ENCODE measurements at places on chromosomes 5 and 9.

- no peaks in the 10 kb centered on the region for H3K36me3 ChIP-seq
- H3K27me3 ChIP-seq: peaks cover 5% of the 10 kb centered on the region
- peaks cover 11% of the 10 kb centered on the region for H3K4me1 ChIP-seq
- no peak for DNase-seq
- H3K4me3 ChIP-seq: no peak overlapping the region
Observed at GRCh38 chr5:59583151-59583809, 310.2 kb downstream of the PDE4D start.

DNA sequence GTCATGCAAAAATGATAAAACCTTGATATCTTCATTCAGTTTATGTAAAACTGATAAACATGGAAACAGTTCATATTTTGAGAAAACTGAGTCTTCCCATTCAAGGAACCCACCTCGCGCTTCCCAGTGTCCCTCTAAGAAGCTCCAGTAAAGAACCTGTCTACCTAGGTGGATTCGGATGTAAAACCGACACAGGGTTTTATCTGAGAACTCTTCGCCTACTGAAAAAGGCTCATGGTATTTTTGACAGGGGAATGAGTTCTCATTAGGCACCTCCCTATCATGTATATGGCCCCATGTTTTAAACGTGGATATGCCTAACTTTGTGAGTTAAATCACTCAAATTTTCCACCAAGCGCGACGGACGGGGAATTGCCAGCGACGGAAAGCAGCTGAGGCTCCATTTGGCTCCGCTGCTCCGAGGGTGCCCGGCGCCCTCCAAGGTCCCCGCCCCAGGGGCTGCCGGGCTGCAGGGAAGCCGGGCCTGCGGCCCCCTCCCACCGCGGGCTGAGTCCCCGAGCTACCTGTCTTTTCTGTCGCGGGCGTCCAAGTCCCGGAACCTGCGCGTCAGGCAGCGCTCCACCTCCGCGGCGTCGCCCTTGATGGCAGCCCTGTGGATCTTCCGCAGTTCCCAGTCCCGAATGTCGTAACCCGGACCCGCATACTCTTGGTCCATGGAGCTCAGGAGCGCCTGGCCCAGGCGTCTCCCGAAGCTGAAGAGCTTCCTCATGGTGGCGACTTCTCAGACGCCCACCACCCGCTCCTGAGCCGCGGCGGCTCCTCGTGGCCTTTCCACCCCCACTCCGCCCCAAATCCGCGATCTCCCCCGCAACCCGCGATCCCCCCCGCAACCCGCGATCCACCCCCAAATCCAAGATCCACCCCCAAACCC lies 594 bp downstream of the ANKRD18A start:
- 0 out of 2 replicates have a peak, but pooled peaks cover 5% of the 10 kb centered on the region for H3K36me3 ChIP-seq
- H3K27me3 ChIP-seq: peaks cover 23% of the 10 kb centered on the region
- no peaks in the 10 kb centered on the region for H3K4me1 ChIP-seq
- H3K27ac ChIP-seq: no peak overlapping the region
- DNase-seq: no peak

DNA sequence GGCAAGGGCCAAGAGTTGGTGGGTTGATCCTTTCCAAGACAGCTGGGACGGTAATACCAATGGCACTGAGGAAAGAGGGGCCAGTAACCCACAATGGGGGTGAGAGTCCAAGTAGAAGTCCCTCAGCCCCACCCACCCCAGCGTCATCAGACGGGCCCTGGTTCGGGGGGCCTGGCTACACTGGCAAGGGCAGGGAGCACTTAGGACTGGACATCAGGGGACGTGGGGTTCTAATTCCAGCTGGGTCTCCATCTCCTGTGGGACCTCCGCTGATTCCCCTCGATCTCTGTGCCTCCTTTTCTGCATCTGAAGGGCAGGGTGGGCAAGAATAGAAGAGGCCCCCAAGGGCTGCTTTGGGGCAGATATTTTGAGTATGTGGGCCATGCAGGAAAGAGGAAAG lies 53.5 kb upstream of the FCN1 start:
- no peak for DNase-seq
- H3K27ac ChIP-seq: no peak overlapping the region
- peaks cover 19% of the 10 kb centered on the region for H3K27me3 ChIP-seq
- H3K4me1 ChIP-seq: no peaks in the 10 kb centered on the region
- H3K36me3 ChIP-seq: no peaks in the 10 kb centered on the region
- H3K4me3 ChIP-seq: no peak overlapping the region

- H3K27ac ChIP-seq: no peak overlapping the region
- H3K27me3 ChIP-seq: peaks cover 29% of the 10 kb centered on the region
- no peaks in the 10 kb centered on the region for H3K36me3 ChIP-seq
- no peak overlapping the region for H3K4me3 ChIP-seq
- no peaks in the 10 kb centered on the region for H3K4me1 ChIP-seq
- no peak for DNase-seq
Observed at GRCh38 chr5:149759563-149759962, 29.5 kb downstream of the PPARGC1B start.

DNA sequence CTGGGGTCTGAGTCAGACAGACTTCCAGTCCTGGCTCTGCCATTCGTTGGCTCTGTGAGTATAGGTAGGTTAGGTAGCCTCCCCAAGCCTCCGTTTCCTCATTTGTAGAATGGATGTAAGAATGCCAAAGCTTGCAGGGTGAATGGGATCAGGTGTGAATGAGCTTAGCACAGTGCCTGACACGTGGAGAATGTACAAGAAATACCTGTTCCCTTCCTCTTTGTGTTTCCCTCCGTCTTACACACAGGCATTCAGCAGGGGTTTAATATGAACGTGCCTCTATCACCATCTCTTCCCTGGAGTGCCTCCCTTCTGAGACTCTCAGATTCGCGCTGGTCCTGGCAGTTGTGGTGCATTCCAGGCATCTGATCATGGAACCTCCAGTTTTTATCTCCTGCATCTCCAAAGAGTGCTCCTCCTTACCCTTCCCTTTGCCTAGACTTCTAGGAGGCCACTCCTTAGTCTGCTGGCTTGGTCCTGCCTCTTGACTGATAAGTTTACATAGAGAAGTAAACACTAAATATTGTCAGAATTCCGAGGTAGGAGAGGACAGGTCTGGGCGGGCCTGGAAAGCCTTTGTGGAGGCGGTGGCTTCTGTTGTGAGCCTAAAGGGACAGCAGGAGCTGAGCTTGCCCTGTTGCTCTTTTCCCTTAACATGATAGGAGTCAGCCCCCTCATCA lies 199.4 kb downstream of the AOPEP start:
- DNase-seq: no peak
- H3K27ac ChIP-seq: no peak overlapping the region
- H3K36me3 ChIP-seq: peaks cover 35% of the 10 kb centered on the region
- no peak overlapping the region for H3K4me3 ChIP-seq
- H3K27me3 ChIP-seq: no peaks in the 10 kb centered on the region

DNA sequence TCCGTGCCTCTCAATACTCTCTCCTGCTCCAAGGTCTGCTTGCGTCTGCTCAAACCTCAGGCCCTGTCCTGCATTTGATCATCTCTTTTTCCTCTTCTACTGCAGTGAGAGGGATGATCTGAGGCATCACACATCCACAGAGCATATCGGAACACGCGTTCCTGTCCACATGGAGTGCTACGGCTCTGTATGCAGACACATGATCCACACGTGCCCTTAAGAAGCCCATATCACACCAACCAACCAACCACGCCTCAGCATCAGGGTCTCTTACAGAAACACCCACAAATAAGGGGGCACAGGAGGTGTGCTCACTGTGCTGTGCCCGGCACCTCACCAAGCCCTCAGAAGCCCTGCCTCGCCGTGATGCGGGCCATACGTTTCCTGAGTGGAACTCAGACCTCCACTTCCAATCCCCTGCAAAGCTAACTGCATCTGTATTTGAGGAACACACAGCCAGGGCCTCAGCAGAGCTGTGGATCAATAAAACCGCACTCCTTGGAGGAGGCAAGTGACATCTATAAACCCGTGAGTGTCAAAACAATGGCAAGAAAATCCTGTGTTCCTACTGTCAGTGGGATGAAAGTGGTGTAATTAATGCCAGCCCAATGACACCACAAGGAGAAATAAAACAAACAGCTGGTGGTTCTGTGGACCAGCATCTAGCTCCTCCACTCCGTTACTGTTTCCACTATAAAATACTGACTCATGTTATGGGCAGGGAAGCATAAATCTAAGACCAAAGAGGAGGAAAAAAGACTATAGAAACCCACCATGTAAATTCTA lies 40.4 kb downstream of the AK8 start:
- no peak overlapping the region for H3K4me3 ChIP-seq
- no peaks in the 10 kb centered on the region for H3K36me3 ChIP-seq
- H3K27ac ChIP-seq: no peak overlapping the region
- H3K27me3 ChIP-seq: peaks cover 46% of the 10 kb centered on the region
- H3K4me1 ChIP-seq: peaks cover 7% of the 10 kb centered on the region
- no peak for DNase-seq

DNA sequence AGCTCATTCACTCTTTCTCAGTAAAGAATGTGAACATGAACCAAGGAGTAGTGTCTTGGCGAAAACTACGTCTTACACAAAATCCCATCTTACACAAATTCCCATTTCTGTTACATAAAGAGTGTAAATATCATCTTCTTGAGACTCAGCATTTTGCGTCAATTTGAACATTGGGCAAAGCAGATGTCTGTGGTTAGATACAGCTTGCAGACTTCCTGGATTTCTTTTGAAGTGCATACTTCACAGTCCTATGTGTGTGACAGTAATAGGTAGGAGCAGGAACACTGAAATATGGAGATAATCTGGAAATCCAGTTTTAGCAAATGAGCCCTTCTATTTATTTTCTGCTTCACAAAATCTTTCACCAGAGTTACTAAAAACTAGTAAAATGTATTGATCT lies 58.8 kb downstream of the C6 start:
- no peak for DNase-seq
- H3K27me3 ChIP-seq: peaks cover 3% of the 10 kb centered on the region
- H3K27ac ChIP-seq: no peak overlapping the region
- no peak overlapping the region for H3K4me3 ChIP-seq
- H3K4me1 ChIP-seq: peaks cover 16% of the 10 kb centered on the region

DNA sequence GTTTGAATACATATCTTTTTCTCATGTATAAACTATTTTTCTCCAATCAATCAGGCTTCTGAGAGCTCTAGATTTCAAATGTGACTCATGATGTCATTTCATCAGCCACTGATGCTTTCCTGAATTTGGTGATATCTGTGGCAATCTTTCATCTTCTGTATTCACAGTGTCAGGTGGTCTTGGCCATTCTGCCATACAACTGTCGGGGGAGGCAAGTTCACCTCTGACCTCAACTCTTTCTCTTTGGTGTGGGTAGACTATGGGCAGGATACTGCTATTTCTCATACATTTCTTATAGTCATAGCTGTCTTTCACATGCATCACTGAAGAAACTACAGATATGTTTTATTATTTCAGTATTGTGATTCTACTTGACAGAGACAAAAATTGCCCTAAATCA lies 414.1 kb upstream of the MEF2C start:
- no peaks in the 10 kb centered on the region for H3K27me3 ChIP-seq
- no peak overlapping the region for H3K27ac ChIP-seq
- H3K36me3 ChIP-seq: no peaks in the 10 kb centered on the region
- DNase-seq: no peak

DNA sequence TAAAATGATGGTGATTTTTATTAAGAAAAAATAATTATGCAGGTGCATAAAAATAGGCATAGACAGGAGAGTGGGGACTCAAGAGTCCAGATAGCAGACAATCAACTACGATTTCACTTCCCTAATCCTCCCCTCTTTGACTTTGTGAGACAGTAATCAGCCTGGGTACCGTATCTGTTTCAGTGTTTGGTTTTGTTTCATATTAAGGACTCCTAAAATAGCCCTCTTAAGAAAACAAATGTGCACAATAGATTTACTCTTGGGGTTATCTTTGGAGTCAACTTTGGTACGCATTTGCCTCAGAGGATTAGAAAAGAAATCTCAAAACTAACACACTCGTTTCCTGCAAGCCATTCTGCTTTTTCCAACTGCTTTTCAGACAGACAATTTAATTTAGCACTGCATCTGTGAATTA lies 96.3 kb downstream of the ZNF608 start:
- H3K4me3 ChIP-seq: peak overlapping the region; percentile 86
- H3K27me3 ChIP-seq: no peaks in the 10 kb centered on the region
- peak overlapping the region; percentile 79 for H3K27ac ChIP-seq
- peaks cover 7% of the 10 kb centered on the region for H3K36me3 ChIP-seq
- no peak for DNase-seq
- H3K4me1 ChIP-seq: peaks cover 59% of the 10 kb centered on the region

GRCh38 chr5:115557667-115558387 lies 13.3 kb upstream of the FEM1C start:
- peaks cover 12% of the 10 kb centered on the region for H3K36me3 ChIP-seq
- H3K4me1 ChIP-seq: peaks cover 66% of the 10 kb centered on the region
- no peak for DNase-seq
- peak overlapping the region; percentile 1 for H3K4me3 ChIP-seq
- H3K27ac ChIP-seq: peak overlapping the region; percentile 88
- no peaks in the 10 kb centered on the region for H3K27me3 ChIP-seq

- no peaks in the 10 kb centered on the region for H3K36me3 ChIP-seq
- no peaks in the 10 kb centered on the region for H3K27me3 ChIP-seq
- peak overlapping the region; percentile 92 for H3K27ac ChIP-seq
- peak overlapping the region; percentile 21 for H3K4me3 ChIP-seq
- peak; percentile 35 for DNase-seq
Observed at GRCh38 chr5:157602505-157602904, 26.9 kb upstream of the ADAM19 start.

DNA sequence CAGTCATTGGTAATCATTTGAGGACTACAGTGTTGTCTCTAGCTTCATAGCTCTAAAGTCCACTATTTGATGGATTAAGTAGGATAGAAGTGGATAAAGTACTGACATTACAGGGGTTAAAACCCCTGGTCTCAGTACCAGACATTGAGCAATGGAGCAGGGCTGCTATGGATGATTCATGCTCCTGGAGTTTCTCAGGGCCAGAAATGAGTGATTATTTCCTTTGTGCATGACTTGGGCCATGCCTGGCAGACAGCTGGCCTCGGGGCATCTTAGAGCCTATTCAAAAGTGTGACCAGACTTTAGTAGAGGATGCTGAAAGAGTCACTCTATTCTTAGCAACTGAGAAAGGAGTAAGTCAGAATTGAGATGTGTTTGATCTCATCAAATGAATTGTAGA lies 350.7 kb upstream of the TLE4 start:
- DNase-seq: peak; percentile 96
- peaks cover 65% of the 10 kb centered on the region for H3K4me1 ChIP-seq
- H3K27me3 ChIP-seq: peaks cover 3% of the 10 kb centered on the region
- H3K27ac ChIP-seq: peak overlapping the region; percentile 88
- H3K36me3 ChIP-seq: peaks cover 31% of the 10 kb centered on the region
- H3K4me3 ChIP-seq: peak overlapping the region; percentile 49

GRCh38 chr5:21574961-21575360 lies 1278.2 kb downstream of the CDH12 start:
- no peaks in the 10 kb centered on the region for H3K27me3 ChIP-seq
- no peak for DNase-seq
- H3K36me3 ChIP-seq: no peaks in the 10 kb centered on the region
- no peak overlapping the region for H3K27ac ChIP-seq
- no peak overlapping the region for H3K4me3 ChIP-seq
- H3K4me1 ChIP-seq: no peaks in the 10 kb centered on the region

DNA sequence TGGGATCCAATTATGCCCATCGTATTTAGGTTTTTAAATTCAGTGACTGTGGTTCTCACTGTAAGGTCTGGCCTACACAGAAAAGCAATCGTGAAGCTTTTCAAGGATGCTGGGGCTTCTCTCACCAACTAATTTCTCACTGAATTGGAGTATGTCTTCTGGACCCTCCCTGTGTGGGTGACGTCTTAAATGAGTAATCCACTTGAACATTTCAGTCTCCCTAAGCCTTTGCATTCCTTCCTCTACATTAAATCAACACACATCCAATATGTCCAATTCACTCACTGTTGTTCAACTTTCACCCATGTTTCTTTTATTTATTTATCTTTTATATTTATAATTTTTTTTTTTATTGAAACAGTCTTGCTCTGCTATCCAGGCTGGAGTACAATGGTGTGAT lies 12.5 kb upstream of the BTF3 start:
- peaks cover 37% of the 10 kb centered on the region for H3K4me1 ChIP-seq
- H3K36me3 ChIP-seq: no peaks in the 10 kb centered on the region
- no peak overlapping the region for H3K4me3 ChIP-seq
- no peak for DNase-seq
